ENCODE measurements at places on chromosomes 6 and 20. TPM values are rescaled to one million over a fixed set of nuclear protein-coding genes. Genes with fewer than 3 reads are reported as not detected.

LY6G6D gene
- not detected for total RNA-seq

PSORS1C2 gene
- not detected for total RNA-seq

PTPRT gene
- 6.3 TPM for total RNA-seq

FAM8A1 gene
- total RNA-seq = 33.8 TPM

CAPN11 gene
- 3.8 TPM for total RNA-seq

Measured in breast epithelium (tissue), 4 donors.